ENCODE measurements at places on chromosomes 5 and 9. TPM values are rescaled to one million over a fixed set of nuclear protein-coding genes. Genes with fewer than 3 reads are reported as not detected.

Gene WDR38
- total RNA-seq: not detected

Gene OR1J2
- total RNA-seq: not detected

Gene CNTLN
- total RNA-seq: 8.4 TPM

Gene TRIP13
- total RNA-seq: 4.1 TPM

Gene IFNA21
- total RNA-seq: not detected

Gene RANBP6
- total RNA-seq: 24.5 TPM

Gene GABRB2
- not detected for total RNA-seq

Gene LPCAT1
- total RNA-seq: 37.6 TPM

Gene PCDHB3
- total RNA-seq: 0.16 TPM

Gene PCDHGB2
- total RNA-seq: 4.1 TPM

Gene IL9
- total RNA-seq: not detected

Gene TLE4
- 7.3 TPM for total RNA-seq

Gene DBH
- total RNA-seq: not detected

Gene PTGDS
- total RNA-seq: 6.0 TPM
